ENCODE measurements at places on chromosomes 6 and 20.

DNA sequence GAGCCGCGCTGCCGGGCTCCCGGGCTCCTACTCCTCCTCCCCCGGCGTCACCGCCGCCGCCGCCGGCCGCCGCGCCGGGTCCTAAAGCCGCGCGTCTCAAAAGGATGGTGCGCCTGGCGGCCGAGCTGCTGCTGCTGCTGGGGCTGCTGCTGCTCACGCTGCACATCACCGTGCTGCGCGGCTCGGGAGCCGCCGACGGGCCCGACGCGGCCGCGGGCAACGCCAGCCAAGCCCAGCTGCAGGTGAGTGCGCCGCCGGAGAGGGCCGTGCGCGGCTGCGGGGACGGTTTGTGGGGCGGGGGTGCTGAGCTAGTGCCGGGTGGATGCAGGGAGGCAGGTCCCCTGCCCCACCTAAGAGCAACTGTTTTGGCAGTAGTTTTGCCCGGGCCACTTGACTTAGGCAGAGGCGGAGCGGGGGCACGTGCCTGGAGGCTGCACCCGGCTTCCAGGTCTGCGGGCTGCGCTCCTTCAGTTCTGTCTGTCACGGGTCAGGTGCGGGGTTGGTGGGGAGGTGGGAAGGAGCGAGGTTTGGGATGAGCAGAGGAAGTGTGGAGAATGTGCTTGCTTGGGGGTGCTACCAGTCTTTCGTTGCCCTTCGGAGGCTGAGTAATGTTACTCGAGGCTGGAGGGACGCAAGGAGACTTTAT lies 722 bp downstream of the ISM1 start:
- DNase-seq = no peak

- DNase-seq = no peak
These were observed 828 bp upstream of the XKR7 start for GRCh38 chr20:31966991-31967655.

DNA sequence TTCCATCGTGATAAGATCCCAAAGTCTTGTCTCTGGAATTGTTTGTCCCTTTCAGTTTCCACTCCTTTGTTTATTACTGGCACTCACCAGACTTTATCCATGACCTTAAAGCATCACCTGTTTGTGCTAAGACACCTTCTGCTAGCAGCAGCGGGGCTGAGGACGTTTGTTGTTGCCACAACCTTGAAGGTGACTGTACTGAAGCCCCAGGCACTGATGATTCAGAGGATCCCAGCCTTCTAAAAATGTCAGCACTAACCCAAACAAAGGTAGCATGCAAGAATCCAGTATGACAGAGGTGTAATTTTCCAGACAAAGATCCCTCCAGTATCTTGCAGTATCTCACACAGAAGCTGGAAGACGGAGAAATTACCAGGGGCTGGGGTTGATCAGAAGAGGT lies 28.9 kb upstream of the SMIM8 start:
- no peak for DNase-seq

DNA sequence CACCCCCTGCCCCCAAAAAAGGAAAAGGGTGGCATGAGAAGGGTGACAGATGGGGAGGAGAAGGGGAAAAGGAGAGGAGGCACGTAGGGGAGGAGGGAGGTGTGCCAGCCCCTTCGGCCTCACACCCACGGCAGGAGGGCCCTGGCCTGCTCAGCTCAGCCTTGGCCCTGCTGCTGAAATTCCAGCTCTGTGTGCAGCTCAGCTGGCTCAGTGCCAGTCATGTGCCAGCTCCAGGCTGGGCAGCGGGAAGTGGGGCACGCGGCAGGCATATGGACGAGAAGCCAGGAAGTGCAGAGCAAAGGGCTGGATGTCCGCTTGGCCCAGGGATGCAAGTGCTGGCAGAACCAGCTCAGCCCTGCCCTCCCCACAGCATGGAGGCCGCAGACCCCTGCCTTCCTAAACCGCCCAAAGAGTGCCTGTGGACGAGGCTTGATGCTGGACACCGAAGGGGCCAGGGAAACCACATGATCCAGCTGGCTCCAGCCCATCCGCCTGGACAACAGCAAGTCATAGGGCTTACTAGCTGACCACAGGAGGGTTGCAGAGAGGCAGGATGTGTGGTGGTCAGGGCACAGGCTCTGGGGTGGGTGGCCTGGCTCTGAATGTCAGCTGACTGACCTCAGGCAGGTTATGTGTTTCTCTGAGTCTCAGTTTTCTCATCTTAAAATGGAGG lies 60.2 kb downstream of the NOL4L start:
- DNase-seq = no peak

- DNase-seq = no peak
These were observed 2.9 kb downstream of the RGL2 start for GRCh38 chr6:33295621-33296369.

- DNase-seq = no peak
These were observed 71.8 kb downstream of the ALDH8A1 start for GRCh38 chr6:134878136-134878535.

- no peak for DNase-seq
These were observed 160.1 kb downstream of the DTNBP1 start for GRCh38 chr6:15502446-15503345.

- DNase-seq = no peak
These were observed 88.4 kb upstream of the SGK1 start for GRCh38 chr6:134406311-134406710.

DNA sequence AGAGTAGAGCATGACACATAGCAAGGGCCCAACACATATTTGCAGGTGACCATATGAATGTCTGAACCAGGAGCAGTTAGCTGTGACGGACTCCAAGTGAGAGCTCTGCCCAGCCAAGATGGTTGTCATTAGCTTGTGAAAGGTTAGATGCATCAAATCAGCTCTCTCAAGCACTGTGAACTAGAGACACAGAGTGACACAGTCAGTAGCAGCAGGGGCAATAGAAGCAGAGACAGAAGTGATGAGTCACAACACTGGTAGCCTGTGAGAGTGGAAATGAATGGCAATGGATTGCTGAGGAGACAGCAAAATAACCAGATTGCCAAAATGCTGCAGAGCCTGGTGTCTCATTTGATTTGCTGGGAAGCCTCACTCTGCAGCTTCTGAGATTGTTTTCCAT lies 558.9 kb downstream of the PKHD1 start:
- no peak for DNase-seq

- no peak for DNase-seq
These were observed 88.2 kb downstream of the CDH26 start for GRCh38 chr20:60046436-60046835.

DNA sequence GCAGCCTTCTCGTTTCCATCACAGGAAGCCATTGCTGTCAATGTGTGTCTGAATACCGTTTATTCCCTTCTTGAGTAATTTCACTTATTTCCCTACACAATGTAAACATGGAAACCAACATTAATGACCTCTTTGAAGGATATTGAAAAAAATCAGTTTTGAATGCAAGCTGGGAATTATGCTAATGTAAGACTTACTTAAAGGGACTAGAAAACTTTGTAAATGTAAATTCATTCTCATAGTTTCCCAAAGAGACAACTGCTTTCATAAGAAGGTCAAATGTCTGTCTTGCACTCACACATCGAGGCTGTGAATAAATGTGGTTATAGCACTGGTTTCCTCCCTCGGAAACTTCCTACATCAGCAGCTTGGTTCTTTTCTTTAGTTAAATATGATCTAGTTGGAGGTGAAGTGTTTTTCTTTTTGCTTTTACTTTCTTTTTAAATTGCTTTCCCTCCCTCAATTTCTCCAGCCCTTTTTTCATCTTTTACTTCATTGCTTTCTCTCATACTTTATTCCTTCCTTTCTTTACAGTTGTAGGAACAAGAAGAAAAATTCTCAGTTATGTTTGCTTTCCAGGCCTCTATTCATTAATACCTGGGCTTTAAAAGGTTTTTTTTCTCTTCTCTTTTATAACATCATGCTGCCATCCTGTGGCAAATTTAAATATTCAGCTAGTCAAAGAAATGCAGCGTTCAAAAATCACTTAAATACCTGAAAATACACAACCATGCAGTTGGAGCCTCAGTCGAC lies 108.3 kb downstream of the TNFAIP3 start:
- no peak for DNase-seq

DNA sequence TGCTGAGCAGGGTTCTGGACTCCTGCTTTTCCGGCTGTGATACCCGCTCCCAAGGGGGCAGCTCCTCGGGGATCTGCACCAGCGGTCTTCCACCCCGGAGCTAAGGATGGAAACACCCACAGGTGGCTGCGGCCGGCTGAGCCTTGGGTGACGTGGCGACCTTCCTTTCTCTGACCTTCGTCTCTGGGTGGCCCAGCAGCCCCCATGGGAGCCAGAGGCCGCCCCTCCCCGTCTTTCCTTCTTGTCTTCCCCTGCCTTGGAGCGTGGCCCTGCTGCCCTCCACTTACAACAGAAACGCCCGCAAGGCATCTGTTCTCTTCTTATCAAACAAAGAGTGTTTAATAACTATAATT lies 405.7 kb downstream of the TAF4 start:
- no peak for DNase-seq
